ENCODE measurements at places on chromosomes 3 and 15. TPM values are rescaled to one million over a fixed set of nuclear protein-coding genes. Genes with fewer than 3 reads are reported as not detected.
A peak's percentile ranks its signal among the peaks of the same experiment; 100 is the strongest.

Gene NUP210
- 8.7 TPM for polyA plus RNA-seq

Gene SEMA3G
- polyA plus RNA-seq, result 14.1 TPM

Gene APOD
- polyA plus RNA-seq, result 37.8 TPM

Gene GRIP2
- polyA plus RNA-seq, result 29.3 TPM

Gene ZIC1
- polyA plus RNA-seq, result 24.8 TPM

- no peak for DNase-seq
These were observed 248.6 kb downstream of the OPA1 start for GRCh38 chr3:193841581-193841980.

DNA sequence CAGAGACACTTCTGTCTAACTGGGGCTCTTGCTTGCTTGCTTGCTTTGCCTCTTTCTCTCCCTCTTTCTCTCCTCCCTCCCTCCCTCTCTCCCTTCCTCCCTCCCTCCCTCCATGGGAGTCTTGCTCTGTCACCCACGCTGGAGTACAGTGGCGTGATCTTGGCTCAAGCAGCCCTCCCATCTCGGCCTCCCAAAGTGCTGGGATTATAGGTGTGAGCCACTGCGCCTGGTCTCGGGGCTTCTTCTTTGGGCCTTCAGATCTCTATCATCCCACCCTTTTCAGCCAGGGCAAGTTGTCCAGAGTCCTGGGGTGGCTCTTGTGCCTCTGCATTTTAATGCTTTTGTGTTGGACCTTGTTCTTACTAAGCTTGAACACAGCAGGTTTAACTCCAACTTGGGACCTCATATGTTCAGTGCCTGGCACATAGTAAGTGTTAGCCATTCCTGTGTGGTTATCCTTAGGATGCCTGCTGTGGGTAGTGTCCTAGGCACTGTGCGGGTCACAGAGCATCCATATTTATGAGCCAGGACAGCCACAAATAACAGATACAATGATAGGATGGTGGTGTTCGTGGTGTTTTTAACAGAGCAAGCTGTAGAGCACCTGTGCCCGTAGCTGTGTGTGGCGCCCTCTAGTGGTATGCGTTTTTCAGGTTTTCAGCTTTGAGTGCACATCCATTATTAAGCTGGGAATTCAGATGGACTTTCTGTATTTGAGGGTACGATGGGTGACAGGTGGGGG lies 75.1 kb downstream of the CCK start:
- DNase-seq, result no peak

DNA sequence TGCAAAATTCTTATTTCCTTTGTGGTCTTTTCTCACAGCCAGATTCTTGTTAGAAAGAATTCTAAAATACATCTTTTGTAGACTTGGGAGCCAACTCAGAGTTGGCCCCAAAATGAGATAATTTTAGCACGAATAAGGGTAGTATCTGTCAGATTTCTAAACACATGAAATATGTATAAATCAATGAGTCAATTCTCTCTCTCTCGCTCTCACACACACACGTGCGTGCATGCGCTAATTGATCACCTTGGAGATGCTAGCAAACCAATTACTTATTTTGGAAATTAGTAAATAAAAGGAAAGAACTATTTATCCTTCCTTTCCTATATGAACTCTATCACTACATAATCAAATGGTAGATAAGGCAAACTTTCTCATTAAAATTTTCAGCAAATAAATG lies 32.9 kb upstream of the PIK3R4 start:
- no peak for DNase-seq

DNA sequence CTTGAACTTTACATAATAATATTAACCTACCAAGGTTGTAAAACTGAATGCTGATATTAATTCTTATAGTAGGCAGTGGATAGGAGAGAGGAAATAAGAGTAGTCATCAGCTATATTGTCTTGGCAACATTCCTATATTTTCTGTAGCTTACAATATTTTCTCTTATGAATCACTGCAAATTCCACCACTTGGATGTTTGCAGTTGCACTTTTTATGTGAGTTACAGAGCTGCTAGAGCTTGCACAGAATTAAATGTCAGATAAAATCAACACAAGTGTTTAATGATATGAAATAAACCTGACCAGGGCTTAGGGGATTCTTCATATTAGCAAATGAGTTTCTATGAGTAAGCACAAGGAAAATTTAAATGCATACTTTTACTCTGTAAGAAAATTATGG lies 1710.1 kb downstream of the SI start:
- peak; percentile 14 for DNase-seq

DNA sequence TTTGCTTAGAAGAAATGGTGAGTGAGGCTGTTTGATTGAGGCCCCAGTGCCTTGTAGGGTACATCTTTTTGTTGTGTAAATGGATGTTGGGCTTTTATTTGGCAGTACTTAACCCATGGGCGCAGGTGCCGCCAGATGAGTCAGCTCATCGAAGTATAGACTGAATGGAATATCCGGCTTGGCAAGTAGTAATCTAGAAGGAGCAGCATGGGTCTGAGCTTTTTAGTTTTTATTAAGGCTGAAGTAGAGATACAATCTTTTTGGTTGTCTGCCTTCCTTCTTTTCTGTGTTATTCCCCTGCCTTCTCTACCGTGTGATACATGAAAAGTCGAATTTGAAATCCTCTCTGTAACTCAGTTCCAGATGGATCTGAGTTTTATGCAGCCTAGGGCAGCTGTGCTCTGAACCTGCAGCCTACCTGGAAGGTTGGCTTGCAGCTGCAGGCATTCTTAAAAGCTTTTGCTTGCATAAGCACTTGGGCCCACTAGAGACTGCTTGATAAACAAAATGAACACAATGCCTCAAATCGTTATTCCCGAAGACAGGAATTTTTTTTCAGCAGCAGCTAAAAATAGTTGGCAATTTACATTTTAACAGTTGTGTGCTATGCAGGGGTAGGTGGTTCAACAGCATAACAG lies 177.5 kb upstream of the CGNL1 start:
- no peak for DNase-seq

DNA sequence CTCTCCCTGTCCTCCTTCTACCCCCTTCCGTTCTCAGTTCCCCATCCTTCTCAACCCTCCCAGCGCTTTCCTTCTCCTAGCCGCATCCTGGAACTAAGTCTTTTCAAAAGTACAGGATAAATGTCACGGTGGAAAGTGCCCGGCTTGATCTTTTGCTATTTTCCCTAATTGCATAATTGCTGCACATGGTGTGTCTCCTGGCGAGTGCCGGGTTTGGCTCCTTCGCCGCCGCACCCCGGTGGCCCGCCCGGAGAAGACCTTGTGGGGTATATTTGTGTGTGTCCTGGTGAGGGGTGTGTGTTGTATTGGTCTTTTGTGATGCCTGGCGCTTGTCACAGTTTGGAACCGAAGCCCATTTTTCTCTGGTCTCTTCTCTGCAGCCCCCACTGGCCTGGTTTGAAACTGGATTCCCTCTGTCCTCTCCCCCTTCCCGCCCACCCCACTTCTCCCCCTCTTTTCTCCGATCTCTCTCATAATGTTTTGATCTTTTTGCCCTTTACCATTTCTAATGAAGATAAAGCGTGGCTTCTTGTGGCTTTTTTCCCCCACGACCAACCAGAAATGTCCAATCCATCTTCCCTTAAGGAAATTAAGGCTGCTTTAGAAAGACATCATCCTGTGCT lies 692 bp downstream of the UBE2E2 start:
- no peak for DNase-seq

DNA sequence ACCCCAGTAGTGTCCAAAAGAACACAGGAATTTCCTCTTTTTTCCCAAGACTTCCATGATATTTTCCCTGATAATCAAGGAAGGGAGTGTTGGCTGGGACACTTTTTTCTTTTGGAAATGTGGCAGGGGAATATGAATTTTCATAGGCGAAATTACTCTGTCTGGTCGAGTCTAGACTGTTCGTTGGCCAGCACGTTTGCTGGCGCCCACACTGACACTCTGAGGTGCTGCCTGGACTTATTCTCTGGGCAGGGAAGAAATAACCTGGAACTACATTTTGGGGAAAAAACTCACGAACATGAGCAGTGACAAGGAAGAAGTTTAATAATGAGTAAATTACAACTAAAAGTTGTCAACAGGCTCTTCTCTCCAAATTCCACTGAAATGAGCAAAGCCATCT lies 209.3 kb upstream of the CTDSPL start:
- no peak for DNase-seq

DNA sequence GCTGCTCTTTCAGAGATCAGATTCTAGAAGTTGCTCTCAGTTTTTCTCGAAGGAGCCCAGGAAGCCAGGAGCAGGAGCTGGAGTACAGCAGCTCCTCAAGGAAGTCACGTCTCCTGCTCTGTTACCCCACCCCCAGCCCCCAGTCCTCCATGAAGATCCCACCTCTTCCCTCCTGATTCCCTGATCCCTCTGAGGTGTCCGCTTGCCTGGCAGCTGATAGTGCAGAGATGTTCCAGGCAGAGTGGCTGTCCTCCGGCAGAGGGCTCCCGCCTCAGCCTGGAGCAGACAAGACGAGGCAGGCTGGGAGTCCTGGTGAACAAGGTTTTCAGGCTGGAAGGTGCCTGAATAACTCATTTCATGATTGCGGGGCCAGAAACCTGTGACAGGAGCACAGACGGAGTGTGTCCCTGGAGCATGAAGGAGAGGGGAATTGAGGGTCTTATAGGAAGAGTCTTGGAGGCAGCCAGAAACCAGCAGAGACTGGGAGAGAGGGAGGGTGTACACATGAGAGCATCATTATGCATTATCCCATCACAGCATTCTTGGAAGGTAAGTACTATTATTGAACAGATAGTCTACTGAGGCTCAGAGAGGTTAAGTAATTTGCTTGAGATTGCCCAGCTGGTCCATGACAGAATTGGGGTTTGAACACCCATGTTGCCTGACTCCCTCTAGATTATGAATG lies 1.2 kb downstream of the HRH1 start:
- DNase-seq, result peak; percentile 61

DNA sequence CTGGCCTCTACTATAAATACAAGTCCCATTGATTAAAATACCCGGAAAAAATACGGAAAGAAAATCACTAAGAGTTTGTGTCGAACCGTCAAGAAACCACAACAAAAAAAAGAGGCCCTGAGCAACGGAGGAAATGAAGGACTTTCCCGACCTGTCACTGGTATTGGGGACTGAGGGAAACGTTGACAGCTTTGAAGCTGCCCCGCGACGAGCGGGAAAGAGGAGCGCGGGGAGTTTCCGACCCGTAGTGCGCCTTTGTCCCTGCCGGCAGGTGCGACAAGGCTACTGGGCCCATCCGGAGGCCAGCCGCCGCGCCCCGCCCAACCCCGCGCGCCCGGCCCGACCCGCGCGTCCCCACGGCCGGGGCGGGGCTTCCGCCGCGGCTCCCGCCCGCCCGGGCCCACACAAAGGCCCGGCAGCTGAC lies 416 bp downstream of the PBRM1 start:
- DNase-seq, result no peak

GRCh38 chr15:69748576-69749185 lies 296.1 kb downstream of the RPLP1 start:
- no peak for DNase-seq

DNA sequence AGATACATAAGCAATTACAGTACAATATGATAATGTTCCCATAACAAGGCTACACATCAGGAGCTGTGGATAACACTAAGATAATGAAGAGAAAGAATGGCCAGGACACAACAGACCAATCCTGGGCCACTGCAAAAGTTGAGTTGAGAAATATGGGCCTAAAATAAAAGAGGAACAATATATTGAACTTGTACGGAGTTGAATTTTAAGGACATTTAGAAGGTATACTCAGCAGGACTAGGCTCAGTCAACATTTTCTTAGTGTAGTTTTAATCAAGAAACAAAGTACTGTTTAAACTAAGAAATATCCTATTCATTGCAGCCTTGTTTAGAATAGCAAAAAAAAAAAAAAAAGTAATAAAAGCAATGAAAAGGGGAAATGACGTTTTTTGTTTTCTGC lies 24.3 kb downstream of the HERC1 start:
- DNase-seq, result no peak

DNA sequence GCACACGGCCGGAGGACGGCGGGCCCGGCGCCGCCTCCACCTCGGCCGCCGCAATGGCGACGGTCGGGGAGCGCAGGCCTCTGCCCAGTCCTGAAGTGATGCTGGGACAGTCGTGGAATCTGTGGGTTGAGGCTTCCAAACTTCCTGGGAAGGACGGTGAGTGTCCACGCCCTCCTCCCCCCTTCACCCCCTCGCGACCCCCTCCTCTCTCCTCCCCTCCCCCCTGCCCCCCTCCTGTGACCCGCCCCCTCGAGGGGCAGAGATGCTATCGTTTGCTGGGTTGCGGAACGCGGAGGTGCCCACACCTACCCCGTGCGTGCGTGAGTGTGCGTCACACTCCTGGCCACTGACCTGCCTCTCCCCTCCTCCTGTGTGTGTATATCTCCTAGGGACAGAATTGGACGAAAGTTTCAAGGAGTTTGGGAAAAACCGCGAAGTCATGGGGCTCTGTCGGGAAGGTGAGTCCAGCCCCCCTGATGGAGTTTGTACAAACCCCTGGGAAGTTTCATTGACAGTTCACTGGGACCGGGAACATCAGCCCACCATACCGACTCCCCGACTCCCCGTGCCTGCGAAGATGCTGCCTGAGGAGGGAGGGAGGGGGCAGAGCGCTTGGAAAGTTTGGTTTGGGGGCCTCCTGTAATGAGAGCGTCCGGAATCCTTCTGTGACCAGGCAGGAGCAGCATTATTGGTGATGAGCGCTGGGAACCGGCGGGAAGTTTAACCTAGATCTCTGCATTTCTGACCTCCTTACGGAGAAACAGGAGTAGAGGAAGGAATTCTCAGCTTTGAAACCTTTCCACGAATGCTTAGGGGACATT lies 795 bp upstream of the SCAANT1 start:
- no peak for DNase-seq

DNA sequence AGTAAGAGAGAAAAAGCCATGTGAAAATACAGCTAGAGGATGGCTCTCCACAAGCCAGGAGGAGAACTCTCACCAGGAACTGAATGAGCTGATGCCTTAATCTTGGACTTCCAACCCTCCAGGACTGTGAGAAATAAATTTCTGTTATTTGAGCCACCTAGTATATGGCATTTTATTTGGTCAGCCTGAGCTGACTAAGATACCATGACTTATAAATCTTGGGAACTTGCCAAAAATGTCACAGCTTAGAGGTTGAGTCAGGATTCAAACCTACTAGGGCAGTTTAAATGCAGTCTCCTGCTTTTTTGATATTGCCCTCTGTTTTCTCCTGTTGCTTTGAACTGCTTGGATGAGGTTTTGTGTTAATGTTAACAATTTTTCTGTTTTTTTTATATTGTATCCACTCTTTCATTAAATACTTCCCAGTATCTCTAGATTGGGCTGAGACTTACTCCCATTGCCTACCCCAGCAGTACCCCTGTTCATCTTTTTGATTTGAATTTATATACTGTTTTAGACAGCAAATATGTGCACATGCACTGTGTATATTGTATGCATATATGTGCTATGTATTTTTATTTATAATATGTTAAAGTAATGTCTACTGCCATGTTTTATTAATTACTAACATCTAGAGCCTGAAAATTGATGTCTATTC lies 1223.2 kb downstream of the OTOL1 start:
- no peak for DNase-seq

DNA sequence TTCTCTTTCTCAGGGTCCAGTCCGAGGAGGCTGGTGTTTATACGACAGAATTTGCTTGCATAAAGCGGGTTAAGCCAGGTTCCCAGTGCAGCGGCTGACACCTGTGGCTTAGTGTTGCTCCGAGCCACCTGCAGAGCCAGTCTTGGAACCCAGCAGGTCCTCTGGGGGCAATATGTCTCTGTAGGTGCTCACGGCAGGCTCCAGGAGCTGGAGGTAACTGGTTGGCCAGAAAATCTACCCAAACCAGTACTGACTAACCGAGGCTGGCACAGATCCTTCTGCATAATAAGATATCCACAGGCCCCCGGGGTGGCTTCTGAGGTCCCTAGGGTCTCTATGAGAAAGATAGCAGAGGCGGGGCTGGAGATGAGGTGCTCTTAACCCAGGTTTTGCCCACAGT lies 3.2 kb downstream of the MGLL start:
- no peak for DNase-seq

Measured in forelimb muscle (tissue), 1 donor.